ENCODE measurements at places on chromosomes 12 and 14.

- DNase-seq = peak; percentile 60
Measured at GRCh38 chr12:52692254-52692653, 11.1 kb downstream of the KRT77 start.

DNA sequence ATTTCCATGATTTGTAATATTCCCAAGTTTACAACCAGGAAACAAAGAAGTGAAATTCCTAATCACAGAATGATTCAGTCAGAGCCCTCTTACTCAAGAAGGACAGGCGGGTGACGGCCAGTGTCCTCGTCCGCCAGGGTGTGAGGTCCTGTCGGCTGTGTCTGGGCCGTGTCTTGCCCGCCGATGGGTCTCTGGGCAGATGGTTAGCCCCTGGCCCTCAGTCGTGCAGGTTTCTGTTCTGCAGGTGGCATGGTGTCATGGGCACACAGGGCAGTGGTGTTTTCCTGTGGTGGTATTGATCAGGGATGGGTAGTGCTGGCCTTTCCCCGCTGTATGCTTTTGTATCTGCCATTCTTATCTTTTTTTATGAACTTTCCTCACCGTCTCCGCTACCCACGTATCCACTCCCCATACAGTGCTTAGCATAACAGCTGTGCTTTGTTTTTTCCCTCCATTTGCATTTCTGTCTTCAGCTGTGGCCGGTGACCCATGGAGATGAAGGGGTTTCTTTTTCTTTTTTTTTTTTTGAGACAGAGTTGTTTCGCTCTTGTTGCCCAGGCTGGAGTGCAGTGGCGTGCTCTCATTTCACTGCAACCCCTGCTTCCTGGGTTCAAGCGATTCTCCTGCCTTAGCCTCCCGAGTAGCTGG, 100.7 kb downstream of the TSPAN9 start:
- no peak for DNase-seq

DNA sequence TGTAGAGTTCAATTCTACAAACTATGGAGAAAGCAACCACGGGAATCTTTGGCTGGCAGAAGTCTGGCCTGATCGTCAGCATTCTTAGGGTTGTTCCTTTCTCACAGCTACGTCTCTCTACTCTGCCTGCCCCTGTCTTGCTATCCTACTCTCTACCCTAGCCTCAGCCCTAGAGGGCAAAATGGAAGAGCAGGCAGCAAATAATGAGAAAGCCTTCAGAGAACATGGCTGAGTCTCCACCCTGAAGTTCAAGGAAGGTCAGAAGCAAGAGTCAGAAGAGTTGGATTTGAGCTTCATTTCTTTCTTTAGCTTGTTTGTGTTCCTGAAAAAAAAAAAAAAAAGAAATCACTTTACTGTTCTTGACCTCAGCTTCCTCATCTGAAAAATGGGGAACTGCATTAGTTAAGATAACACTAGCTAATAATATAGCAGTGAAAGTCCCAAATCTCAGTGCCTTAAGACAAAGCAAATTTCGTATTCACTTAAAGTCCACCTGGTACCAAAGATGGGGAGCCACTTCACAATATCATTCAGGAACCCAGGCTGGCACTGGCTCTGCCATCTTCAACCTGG, 50.2 kb upstream of the CCND2 start:
- no peak for DNase-seq

- no peak for DNase-seq
Measured at GRCh38 chr14:68470361-68470760, 322.5 kb downstream of the ZFP36L1 start.

GRCh38 chr12:4579305-4580102, 17.5 kb downstream of the DYRK4 start:
- DNase-seq = peak; percentile 46

DNA sequence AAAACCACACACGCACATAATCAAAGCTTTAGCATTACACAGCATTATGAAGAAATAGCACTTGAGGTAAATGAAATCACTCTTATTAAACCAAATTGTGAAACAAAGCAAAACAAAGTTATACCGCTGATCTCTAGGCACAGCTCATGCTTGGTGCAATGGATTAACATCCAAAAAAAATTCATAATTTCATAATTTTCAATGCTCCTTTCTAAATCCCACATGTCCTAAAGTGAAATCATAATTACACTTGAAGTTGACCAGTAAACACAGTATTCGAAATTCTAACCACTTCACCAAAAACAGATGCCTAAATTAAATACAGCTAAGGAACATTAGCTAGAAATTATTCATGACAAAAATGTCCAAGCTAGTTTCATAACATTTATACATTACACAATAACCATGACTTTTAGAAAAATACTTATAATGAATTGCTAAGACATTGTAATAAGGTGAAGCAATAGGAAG, 1.5 kb downstream of the MLH3 start:
- no peak for DNase-seq

- DNase-seq = no peak
Measured at GRCh38 chr12:30166006-30166795, 382.5 kb upstream of the TMTC1 start.

GRCh38 chr14:99534333-99534732, 53.1 kb downstream of the CCNK start:
- no peak for DNase-seq

DNA sequence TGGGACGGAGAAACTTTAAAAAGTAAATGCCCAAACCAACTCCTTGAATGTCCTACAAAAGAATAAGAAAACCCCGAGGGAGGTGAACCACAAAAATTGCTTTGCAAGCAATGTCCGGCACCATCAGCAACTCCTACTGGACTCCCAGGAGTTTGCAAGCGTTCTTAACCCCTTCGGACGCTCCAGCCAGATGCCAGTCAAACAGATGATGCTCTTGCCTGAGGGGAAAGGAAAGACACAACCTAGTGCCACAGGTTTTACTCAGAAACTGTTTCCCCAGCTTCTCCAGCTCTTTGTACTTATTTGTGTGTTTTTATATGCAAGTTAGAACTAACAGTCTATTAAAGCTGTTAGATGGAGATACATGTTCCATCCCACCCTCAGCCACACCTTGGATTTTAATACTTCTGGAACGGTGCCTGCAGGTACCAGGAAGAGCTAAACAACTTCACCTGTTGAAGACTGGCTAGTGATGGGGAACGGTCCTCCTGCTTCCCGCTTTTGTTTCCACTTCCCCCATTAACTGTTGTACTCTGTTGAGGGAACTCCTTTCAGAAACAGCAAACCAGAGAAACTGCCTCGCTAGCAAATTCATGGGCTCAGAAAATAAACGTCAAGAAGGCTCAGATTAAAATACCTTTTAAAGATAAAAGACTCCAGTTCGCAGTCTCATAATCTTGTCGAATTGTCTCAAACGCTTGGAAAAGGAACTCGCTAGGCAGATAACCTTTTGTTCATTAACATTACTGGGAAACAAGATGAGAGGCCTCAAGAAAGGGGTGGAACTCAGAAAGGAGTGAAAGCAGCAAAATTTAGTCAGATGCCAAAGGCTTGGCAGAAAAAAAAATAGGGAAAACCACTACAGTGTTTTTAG, 1.1 kb upstream of the FERMT2 start:
- DNase-seq = peak; percentile 92

GRCh38 chr12:46064548-46064947, 74.2 kb upstream of the SCAF11 start:
- no peak for DNase-seq

- DNase-seq = no peak
Measured at GRCh38 chr12:89732522-89732921, 23.9 kb upstream of the ATP2B1 start.

DNA sequence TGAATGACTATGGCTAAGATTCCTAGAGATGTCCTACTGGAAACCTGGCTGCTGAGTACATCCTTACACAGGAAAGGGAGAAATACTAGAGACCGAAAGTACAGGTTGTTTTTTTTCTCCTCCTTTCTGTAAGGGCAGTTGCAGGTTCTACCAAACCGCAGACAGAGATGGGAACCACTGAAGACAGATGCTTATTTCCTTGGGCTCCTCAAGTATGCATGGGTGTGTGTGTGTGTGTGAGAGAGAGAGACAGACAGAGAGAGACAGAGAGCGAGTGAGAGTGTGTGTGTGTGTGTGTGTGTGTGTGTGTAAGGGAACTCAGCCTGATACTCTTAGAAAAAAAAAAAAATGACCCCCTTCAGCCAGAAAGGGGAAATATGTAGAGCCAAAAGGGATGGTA, 42.5 kb downstream of the MAP4K5 start:
- no peak for DNase-seq

GRCh38 chr12:114403690-114404066, 2.3 kb downstream of the TBX5 start:
- DNase-seq = peak; percentile 56

DNA sequence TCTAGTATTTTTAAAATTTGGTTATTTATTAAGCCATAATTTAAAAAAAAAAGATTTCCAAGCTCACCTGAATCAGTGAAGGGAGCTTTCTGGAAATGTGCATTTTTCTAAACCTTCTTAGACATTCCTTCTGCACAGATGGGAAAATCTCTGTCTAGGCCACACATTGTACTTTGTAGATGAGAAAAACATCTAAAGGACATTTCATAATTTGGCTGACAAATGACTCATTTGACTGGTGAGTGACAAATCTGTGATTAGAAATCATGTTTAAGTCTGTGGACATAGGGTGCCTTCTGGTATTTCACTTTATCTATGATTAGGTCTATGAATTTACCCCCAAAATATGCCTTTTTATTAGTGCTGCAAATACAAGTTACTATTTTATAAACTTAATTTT, 1044.9 kb upstream of the FLRT2 start:
- no peak for DNase-seq

DNA sequence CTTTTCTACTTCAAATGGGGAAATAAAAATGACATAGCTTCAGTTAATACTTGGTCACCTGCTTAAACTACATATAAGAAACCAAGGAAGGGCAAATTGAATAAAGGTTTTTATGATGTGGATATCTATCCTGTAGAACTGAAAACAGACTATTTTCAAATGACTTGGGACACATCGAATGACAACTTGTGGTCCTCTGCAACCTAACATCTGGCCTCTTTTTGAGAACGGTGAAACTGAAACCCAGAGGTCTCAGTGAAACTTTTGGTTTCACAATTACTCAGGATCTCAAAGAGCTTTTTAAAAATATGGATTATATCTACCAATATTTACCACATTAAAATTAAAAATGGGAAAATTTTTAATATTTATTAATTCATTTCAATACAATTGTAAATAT, 65.2 kb downstream of the PPP2R5E start:
- DNase-seq = no peak

DNA sequence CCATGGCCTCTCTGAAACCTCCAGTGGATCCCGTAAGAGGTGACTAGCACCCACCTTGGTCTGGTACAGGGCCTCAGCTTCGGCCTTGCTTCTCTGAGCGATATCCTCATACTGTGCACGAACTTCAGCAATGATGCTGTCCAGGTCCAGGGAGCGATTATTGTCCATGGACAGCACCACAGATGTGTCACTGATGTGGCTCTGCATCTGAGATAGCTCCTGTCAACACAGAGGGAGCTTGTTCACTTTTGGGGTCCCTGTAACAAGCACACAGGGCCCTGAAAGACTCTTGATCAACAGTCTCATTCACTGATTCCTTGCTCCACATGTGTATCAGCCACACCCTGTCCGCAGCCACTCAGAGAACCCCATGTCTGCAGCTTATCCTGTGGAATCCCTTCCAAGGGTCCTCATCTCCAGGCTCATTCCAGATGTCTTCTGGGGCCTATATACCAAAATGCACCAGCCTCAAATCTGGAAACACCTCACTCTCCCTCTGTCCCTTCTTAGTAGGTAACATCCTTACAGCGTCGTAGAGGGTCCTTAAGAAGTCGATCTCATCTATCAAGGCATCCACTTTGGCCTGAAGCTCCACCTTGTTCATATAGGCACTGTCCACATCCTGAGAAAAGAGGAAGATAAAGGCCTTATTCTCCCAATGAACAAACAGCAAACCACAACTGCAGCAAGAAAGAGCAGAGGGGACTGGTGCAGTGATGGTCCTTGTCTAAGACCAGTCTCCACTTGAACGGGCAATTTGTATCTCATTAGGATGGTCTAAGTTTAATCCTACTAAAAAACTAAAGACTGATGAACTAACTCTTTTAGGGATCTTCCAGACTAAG, 3.5 kb downstream of the KRT3 start:
- no peak for DNase-seq

DNA sequence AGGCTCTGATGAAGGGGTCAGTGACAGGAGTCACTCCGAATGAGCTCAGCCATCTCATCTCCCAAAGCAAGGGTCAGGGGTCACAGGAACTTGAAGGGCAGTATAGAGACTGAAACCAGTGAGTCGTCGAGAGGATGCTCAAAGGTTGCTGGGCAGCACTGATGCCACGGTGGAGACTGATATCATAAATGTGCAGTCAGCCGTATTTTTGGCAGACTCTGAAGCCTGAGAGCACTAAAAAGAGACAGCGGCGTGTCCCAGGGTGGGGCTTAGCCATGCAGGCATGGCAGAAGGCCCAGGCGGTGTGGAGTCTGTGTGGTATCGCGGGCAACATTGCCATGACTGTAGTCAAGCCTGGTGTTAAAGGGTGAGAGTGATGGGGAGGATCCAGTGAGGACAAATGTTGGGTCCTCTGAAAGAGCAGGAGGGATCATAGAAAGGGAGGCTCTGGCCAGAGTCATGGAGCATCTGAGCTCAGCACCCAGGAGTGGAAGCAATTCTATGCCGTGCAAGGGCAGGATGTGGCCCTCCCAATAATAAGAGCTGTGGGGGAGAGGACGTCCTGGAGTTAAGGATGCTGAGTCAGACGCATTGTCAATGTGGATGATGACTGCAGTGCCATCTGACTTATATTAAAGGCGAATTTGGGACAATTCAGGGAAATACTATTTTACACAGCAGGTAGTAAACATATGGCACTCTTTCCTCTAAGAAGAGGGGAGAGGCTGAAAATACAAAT, 241.2 kb upstream of the FKBP4 start:
- DNase-seq = no peak

- DNase-seq = no peak
Measured at GRCh38 chr12:27342536-27342935, 9.9 kb downstream of the BMAL2 start.

DNA sequence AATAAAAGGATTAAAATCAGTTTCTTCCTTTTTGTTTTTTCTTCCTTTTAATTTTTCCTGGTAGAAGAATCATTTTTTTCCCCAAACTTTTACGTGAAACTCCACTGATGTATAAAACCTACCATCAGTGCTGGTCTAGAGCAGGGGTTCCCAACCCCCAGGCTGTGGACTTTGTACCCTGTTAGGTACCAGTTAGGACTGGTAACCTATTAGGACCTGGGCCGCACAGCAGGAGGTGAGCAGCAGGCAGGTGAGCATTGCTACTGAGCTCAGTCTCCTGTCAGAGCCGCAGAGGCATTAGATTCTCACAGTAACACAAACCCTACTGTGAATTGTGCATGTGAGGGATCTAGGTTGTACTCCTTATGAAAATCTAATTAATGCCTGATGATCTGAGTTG, 10.1 kb downstream of the SMCO2 start:
- DNase-seq = no peak

GRCh38 chr12:66947119-66947518, 268.2 kb upstream of the GRIP1 start:
- DNase-seq = peak; percentile 46

GRCh38 chr12:7645395-7646177, 20.1 kb downstream of the APOBEC1 start:
- DNase-seq = peak; percentile 65

DNA sequence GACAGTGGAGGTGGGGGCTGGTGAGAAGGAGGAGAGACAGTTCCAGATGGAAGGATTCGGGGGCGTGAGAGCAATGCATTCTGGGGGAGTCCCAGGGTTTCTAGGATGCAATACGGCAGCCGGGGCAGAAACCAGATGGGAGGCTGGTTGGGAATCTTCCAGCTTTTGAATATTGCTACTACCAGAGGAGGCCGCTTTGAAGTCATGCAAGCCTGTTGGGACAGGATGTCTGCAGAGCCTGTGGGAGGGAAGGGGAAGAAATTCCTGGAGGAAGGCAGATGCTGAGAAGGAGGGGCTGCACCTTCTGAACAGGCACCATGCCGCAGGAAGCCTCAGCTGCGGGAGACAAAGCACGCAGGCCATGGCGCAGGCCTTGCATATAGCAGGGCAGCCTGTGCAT, 105.4 kb downstream of the APAF1 start:
- DNase-seq = peak; percentile 74

Measured in mesendoderm (in vitro differentiated cells).